ENCODE measurements at places on chromosomes 5 and 9. TPM values are rescaled to one million over a fixed set of nuclear protein-coding genes. Genes with fewer than 3 reads are reported as not detected.

DNA sequence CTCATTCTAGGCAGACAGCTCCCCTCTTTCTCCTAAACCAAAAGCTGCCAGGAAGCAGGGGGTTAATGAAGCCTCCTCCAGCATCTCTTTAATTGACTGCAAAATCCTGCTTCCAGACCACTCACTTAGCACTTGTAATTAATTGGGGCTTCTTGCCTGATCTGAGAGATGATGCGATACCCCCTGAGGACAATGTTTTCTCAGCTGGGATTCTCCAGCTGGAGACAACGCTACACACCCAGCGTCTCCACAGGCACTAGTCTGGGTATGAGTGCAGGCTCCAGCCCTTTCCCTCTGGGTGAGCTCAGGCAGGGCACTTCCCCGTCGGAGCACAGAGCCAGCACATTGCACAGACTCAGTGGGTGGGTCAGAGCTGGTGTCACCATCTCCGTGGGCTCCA, 16.1 kb downstream of the CPLX2 start:
- no peaks in the 10 kb centered on the region for H3K36me3 ChIP-seq
- H3K4me3 ChIP-seq: no peak overlapping the region
- no peaks in the 10 kb centered on the region for H3K4me1 ChIP-seq
- H3K27me3 ChIP-seq: no peaks in the 10 kb centered on the region
- H3K27ac ChIP-seq: no peak overlapping the region

DNA sequence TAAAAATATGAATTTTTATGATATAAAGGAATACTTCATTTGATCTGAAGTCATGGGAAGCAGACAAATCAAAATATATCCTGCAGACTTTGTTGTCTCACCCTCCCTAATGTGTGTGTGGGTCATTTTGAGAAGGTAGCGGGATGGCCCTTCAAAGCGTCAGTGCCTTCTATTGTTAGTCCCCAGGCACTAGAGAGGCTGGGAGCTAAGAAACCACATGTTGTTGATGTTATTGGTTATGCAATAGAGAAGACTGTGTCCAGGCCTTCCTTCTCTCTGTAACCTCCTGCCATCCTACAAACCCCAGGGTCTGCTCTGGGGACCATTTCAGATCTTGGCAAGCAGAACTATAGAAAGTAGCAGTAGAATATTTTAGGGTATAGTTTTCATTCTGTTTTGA, 94.7 kb downstream of the NLN start:
- no peak for DNase-seq
- H3K4me1 ChIP-seq: no peaks in the 10 kb centered on the region
- H3K27ac ChIP-seq: no peak overlapping the region
- H3K36me3 ChIP-seq: peaks cover 5% of the 10 kb centered on the region
- no peak overlapping the region for H3K4me3 ChIP-seq

GRCh38 chr9:98637381-98637780, 71.4 kb downstream of the GABBR2 start:
- H3K4me1 ChIP-seq: no peaks in the 10 kb centered on the region
- no peak overlapping the region for H3K27ac ChIP-seq
- H3K4me3 ChIP-seq: no peak overlapping the region
- no peak for DNase-seq

Gene TMEM232
- total RNA-seq: 1.3 TPM

DNA sequence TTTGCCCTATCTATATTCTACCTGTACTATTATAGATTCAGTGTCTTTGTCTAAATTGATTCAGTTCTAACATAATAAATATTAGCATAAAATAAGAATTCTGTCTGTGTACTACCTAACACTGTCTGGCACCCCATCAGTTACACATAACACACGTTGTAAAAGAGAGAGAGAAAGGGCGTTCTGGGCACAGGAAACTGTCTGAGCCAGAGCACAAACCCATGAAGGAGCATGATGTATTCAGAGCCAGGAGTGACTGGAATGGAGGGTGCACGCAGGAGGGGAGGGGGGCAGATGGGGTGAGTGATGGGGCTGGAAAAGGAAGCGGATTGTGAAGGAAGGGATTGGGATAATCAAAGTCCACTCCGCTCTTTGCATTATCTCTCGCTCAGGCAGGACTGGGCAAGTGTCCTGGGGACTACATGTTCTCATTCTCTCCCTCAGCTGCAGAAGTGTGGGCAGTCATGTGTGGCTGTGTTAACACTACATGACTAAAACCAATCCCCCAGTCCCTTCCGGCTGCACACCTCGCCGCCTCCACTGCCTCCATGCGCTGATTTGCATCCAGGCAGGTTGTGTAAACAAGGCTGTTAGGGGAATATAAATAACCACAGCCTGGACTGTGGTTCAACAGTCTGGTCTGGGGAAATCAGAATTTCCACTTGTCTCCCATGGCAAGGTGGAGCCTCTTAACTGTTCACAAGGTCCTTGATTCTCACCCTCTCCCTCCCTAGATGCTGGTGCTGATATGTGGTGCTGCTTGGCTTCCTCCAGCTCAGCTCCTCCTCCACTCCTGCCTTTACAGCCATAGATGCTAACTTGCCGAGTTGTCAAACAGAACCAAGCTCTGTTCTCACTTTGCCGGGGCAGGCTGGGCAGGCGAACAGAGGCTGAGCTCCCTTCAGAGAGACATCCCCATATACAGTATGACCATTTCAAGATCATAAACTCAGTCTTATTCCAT, 367.5 kb upstream of the BRINP1 start:
- no peak for DNase-seq
- H3K27ac ChIP-seq: no peak overlapping the region
- H3K36me3 ChIP-seq: no peaks in the 10 kb centered on the region
- H3K4me3 ChIP-seq: no peak overlapping the region
- H3K4me1 ChIP-seq: peaks cover 2% of the 10 kb centered on the region
- no peaks in the 10 kb centered on the region for H3K27me3 ChIP-seq

Measured in H1 (cell line).